Stimulated activated CD8-positive, alpha-beta memory T cell treated with anti-CD3 and anti-CD28 coated beads, Interleukin-4, amount 100 ng/mL, for 1 hour (primary cell): ENCODE measurements at places on chromosomes 7 and 10.

- no peak for DNase-seq
Measured at GRCh38 chr10:106519376-106520030, 645.0 kb downstream of the SORCS1 start.

- DNase-seq, result no peak
Measured at GRCh38 chr7:123674399-123675180, 18.9 kb downstream of the LMOD2 start.

- peak; percentile 88 for DNase-seq
Measured at GRCh38 chr7:156640257-156640948, at the start of gene RNF32. Gene RNF32 (plus strand): TSS chr7:156640774. CDS start chr7:156643878, 3,104 bp downstream.

- DNase-seq, result no peak
Measured at GRCh38 chr10:112367516-112367915, 6.4 kb upstream of the ACSL5 start.

DNA sequence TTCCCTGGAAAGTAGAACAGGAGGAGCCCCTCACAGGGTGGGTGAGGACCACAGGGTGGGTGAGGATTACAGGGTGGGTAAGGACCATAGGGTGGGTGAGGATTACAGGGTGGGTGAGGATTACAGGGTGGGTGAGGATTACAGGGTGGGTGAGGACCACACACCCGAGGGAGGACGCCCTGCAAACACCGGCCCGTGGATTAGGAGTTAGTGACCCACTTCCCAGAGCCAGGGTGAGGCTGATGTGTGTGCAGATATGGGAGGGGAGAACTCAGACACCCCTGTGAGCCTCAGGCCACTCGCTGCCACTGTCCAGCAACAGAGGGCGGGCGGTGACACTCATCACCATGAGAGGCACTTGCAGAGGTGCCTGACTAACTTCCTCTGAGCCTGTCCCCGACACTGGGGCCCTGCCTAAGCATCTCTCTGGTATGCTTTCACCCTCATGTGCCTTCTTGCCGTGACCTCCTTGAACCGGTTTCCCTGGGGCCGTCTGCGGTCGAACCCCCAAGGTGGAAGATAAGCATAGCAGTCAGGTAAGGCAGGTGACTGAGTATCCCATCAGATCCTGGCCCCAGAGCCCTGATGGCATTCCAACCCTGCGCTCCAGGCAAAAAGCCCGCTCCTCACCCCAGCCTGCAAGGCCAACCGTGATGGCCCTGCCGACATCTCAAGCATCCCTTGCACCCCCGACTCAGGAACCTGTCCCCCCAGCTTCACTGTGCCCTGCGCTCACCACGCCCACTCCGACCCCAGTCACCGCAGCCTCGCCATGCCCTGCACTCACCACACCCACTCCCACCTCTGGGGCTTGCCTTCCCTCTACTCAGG lies 74.1 kb downstream of the FAM53B start:
- DNase-seq, result no peak

- DNase-seq, result no peak
Measured at GRCh38 chr7:122225874-122226273, 78.7 kb downstream of the FEZF1 start.

DNA sequence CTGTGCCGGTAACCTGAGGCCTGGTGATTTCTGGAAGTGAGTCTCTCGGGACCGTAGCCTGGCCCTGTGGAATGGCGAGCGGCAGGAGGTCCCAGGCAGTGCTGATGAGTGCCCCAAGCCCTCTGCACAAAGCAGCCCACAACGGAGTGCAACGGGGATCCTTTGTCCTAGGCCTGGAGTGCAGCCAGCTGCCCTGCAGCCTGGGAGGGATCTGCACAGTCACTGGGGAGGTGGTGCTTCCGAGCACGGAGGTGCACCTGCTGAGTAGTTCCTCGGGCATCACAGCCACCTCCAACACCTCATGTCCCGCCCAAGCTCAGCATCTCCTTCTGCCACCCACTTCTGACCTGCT lies 162.8 kb upstream of the ZMIZ1 start:
- DNase-seq, result no peak

- no peak for DNase-seq
Measured at GRCh38 chr7:147818317-147818716, 772.2 kb upstream of the C7orf33 start.

GRCh38 chr7:127059475-127059874 lies 193.3 kb downstream of the GRM8 start:
- no peak for DNase-seq

- DNase-seq, result no peak
Measured at GRCh38 chr10:43116596-43116995, 21.6 kb upstream of the CSGALNACT2 start.

GRCh38 chr7:35676211-35676610 lies 18.7 kb downstream of the HERPUD2 start:
- no peak for DNase-seq

DNA sequence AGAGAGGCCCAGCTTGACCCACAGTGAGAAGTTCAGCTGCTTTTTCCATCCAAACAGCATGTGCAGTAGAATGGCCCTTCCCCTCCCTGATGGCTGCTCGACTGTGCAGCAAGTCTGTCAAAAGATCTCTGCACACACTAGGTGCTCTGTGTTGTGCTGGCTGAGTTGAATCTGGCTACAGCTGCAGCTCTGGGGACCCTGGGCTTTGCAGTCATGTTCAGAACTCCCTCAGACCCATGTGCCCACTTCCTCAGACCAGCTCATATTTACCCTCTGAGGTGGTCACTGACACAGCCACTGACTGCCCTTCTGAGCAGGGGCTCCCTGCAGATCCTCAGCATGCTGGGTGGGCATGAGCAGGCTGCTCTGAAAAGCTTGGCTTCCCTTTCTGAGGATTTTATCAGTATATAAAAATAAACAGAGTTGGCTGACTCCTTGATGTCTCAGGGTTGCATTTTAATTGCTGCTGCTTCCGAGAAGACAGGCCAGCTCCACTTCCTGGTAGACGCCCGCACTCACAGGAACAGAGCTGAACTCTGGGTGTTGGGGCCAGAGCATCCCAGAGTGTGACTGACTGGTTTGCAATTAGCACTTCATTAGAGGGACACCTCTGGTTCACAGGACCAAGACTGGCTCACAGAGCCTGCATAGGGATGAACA lies 507.9 kb downstream of the RPS24 start:
- DNase-seq, result no peak

- DNase-seq, result no peak
Measured at GRCh38 chr10:114357515-114357996, 46.7 kb downstream of the AFAP1L2 start.

GRCh38 chr10:99403674-99404073 lies 26.8 kb downstream of the GOT1 start:
- DNase-seq, result no peak

- no peak for DNase-seq
Measured at GRCh38 chr10:26478061-26478460, 39.9 kb downstream of the APBB1IP start.

GRCh38 chr7:1744296-1745017 lies 74.4 kb downstream of the ELFN1 start:
- DNase-seq, result no peak
